NCI-H2227 treated with DMSO at 0.1 percent for 48 hours (cell line): ENCODE measurements at places on chromosomes 12 and 14.

- no peak for DNase-seq
These were observed 116.6 kb downstream of the NAV3 start for GRCh38 chr12:77947330-77947729.

GRCh38 chr14:31159682-31160296 lies 47.8 kb downstream of the HECTD1 start:
- no peak for DNase-seq

GRCh38 chr12:77232045-77232444 lies 166.7 kb upstream of the E2F7 start:
- DNase-seq: no peak

GRCh38 chr12:124379938-124380754 lies 85.3 kb downstream of the RFLNA start:
- no peak for DNase-seq

- no peak for DNase-seq
These were observed 334.3 kb upstream of the SYT1 start for GRCh38 chr12:78530100-78530765.

DNA sequence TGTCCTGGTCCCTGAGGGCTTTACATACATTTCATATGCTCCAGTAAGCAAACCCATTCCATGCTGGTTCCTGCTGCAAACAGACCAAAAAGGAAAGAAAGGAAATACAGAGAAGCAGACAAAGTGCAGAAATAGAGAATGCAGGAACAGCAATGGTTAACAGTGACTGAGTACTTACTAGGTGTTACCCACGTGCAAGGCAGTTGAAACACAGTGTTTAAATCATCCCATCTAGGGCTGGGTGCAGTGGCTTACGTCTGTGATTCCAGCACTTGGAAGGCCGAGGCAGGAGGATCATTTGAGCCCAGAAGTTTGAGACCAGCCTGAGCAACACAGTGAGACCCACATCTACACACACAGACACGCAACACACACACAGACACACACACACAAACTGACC lies 21.2 kb upstream of the NINJ2 start:
- no peak for DNase-seq
